ENCODE measurements at places on chromosomes 6 and 20.

- no peak for DNase-seq
Observed at GRCh38 chr6:151905072-151905471, 97.6 kb downstream of the ESR1 start.

- no peak for DNase-seq
Observed at GRCh38 chr6:91926827-91927226, 1340.0 kb upstream of the MAP3K7 start.

- DNase-seq = no peak
Observed at GRCh38 chr20:64196847-64197306, 32.6 kb downstream of the MYT1 start.

GRCh38 chr20:53316206-53316937 is 277.3 kb downstream of the ZNF217 start:
- no peak for DNase-seq

DNA sequence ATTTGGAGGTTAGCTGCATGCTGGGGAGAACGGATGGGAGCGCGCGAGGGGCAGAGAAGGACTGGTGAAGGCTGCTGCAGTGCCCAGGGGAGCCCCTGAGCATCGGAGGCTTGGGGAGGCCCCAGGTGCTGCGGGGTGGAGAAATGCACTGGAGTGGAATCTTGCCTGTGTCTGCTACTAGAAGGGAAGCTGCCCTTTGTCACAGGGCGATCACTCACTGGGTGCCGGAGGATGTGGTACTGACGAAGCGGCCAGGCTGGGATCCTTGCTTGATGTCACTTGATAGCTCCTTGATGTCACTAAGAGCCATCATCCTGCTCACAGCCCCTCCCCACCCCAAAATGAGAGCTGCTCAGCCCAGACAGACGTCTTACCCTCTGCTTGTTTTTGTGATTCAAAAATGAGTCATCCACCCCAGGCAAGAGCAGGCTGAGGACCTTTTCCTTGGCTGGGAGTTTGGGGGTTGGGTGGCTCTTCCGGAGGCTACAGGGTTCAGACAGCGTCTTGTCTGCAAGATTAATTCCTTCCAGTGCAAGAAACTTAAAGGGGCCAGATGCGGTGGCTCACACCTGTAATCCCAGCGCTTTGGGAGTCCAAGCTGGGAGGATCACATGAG is 62.6 kb upstream of the PMEPA1 start:
- DNase-seq = no peak

GRCh38 chr6:121222656-121223055 is 111.6 kb downstream of the TBC1D32 start:
- DNase-seq = peak; percentile 44

- no peak for DNase-seq
Observed at GRCh38 chr6:138726066-138726756, 47.4 kb upstream of the CCDC28A start.

- no peak for DNase-seq
Observed at GRCh38 chr20:34820805-34821578, 4.5 kb downstream of the NCOA6 start.

- no peak for DNase-seq
Observed at GRCh38 chr20:54167909-54168872, 5.6 kb downstream of the CYP24A1 start.

DNA sequence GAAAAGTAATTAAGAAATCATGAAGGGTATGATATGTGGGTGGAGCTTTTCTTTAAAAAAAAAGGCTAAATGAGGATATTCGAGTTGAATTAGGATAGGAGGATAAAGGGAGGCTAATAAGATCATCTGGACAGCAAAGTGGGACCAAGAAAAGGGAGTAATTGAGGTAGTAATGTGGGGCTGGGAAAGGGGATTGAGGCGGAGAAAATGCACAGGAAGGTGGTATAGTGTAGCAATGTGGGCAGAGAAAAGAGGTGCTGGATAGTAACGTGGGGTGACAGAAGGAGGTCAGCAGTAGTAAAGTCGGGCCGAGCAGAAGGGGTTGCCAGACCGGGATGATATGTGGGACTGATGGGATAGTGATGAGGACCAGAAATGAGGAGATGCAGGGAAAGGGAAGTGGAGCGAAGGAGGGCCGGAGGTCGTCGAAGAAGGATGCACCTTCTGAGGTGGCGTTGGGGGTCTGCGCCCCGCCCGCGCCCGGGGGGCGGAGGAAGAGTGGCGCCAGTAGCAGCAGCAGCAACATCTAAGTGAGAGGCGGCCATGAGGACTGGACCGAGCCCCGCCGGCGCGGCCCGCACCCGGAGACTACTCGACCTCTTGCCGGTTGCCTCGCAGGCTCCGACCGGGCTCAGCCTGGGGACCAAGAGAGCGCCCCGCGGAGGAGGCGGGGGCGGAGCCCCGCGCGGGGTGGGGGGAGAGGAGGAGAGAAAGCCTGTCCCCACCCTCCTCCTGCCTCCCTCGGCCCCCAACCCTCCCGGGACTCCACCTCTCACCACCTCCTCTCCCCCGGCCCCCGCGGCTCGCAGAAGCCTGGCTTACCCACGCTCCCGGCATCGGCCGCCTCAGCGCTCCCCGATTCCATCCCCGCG is 887 bp downstream of the GABBR1 start:
- DNase-seq = no peak

DNA sequence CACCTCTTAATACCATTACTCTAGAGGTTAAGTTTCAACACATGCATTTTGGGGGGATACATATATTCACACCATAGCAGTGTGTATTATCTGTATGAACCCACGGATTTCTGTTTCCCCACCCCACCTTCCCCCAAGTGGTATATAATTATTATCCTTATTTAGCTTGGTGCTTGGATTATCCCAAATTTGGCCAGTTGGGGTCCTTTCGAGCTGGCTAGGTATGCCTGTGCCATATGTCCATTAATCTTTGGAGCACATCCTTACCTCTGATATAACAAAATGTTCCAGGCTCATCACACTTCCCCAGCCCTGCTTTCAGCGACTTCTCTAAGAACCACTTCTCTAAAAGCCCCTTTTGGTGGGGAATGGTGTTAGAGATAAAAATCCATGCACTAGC is 118.7 kb upstream of the MLIP start:
- DNase-seq = no peak

- DNase-seq = no peak
Observed at GRCh38 chr6:91487696-91488392, 901.0 kb upstream of the MAP3K7 start.

- no peak for DNase-seq
Observed at GRCh38 chr20:3162080-3162611, 2.5 kb upstream of the FASTKD5 start.

DNA sequence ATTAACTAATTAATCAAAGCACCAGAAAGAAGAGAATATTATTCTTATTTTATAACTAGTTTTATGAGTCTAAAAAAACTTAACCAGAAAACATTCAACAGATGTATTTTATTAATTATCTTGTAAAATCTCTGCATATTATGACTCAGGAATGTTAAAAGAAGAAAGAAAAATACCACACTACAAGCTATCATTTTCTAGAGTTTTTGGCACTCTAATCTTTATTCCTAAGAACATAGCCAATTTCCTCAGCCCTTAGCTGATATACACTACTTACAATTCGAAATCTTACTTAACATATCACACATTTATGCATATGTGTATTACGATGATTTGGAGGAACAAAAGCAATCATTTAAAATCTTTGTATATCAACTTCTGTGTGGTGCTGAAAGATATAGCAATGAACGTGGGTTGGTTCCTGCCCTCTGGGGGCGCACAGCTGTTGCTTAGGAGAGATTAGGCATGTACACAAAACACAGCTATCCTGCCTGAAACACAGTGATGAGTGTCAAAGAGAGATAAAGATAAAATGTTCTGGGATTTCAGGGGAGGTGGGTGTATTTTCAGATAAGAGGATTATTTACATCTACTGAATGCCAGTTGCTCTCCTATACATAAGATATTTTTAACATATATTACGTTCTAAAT is 404.5 kb downstream of the SYNE1 start:
- DNase-seq = no peak

DNA sequence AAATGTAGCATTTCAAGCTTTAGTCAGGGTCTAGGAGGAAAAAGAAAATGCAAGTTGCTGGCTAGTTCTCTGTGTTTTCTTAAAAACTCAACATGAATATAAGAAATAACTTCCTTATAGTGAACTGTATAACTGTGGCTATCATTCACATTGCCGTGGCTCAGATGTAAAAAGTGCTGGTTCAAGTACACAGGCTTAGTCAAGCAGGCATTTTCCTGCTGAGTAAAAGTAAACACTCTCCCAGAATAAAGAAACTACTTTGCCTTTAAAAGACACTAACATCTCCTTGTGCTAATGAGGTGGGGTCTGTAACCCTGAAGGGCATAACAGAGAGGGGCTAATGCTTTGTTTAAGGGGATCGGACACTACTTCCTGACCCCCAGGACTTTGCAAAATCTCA is 3.3 kb downstream of the ATP5F1E start:
- no peak for DNase-seq

DNA sequence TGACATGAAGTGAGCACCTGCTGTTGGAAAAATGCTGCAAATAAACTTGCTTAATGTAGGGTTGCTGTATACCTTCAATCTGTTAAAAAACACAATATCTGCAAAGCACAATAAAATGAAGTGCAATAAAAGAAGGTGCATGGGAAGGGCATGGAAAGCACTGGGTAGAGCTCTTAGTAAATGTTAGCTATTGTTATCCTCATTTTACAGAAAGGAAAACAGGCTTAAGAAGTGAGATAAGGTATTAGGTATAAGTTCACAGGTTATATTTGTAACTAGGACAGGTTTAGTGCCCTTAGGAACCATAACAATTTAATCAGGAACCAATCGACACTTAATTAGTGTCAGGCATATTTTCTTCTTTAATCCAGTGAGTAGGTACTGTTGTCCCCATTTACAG is 36.7 kb downstream of the SLC22A2 start:
- DNase-seq = no peak

GRCh38 chr6:151300267-151300991 is 60.7 kb downstream of the AKAP12 start:
- DNase-seq = no peak

- DNase-seq = no peak
Observed at GRCh38 chr20:48131581-48131980, 346.3 kb upstream of the SULF2 start.

GRCh38 chr20:53735536-53736050 is 142.0 kb upstream of the ZNF217 start:
- DNase-seq = peak; percentile 84

DNA sequence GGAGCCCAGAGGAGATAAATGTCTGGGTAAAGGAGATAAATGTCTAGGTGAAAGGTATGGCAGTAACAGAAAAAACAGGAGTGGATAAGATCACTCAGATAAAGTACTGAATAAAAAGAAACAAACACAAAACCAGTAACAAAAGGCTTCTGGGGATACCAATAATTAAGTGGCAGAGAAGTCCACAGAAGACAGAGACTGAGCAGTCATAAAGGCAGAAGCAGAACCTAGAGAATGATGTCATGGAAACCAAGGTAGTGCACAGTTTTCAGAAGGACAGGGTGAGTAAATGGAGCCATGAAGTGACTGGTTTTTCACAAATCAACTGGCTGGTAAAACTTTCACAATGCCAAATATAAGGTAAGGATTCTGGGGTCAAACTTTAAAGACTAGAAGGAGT is 80.9 kb upstream of the PLN start:
- no peak for DNase-seq

DNA sequence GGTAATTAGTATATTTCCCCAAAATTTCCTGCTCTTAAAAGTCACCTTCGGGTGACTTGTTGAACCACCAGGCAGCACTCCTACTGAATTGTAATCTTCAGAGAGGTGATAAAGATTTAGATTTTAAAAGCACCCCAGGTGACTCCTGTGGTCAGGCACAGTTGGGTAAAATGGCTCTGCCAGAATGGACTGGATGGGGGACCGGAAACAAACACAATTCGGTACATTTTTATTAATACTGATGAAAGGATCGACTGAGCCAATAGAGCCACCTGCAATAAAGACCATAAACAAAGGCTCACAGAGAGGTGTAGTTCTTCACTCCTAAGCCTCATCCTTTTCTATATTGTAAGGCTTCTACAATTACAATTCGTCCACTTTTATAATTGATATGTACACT is 19.6 kb upstream of the FAM83C start:
- no peak for DNase-seq

DNA sequence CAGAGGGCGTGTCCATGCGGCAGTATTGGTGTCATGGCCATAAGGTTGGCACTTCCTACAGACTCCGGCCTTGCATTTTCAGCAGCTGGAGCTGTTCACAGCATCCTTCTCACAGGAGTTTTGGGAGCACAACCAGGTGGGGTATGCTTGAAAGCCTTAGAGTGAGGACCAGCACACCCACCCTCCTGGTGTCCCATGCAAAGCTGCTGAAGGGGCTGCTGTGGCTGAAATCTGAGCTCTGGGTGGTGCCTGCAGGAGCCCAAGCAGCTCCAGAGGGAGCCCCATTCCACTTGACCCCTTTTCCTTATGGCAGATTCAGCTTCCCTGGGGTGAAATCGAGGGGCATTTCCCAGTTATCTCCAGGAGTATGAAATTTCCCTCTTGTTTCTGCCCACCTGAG is 74.0 kb upstream of the BHLHE23 start:
- DNase-seq = no peak

- no peak for DNase-seq
Observed at GRCh38 chr20:48698507-48699267, 129.1 kb downstream of the PREX1 start.

All from epithelial cell of proximal tubule (primary cell).